Activated CD4-positive, alpha-beta memory T cell treated with anti-CD3 and anti-CD28 coated beads, Interleukin-2, amount 10 ng/mL, durations not matched to agents 7 days and 5 days (primary cell): ENCODE measurements at places on chromosomes 6 and 20.

- no peaks in the 10 kb centered on the region for H3K4me1 ChIP-seq
- peaks cover 23% of the 10 kb centered on the region for H3K27me3 ChIP-seq
- no peak for DNase-seq
- H3K36me3 ChIP-seq: no peaks in the 10 kb centered on the region
- no peak overlapping the region for H3K27ac ChIP-seq
Measured at GRCh38 chr20:46293084-46293483, 15.2 kb downstream of the CDH22 start.

- H3K27ac ChIP-seq: no peak overlapping the region
- peaks cover 4% of the 10 kb centered on the region for H3K36me3 ChIP-seq
- no peak for DNase-seq
- peak overlapping the region; percentile 50 for H3K4me3 ChIP-seq
Measured at GRCh38 chr6:128479048-128479666, 41.2 kb downstream of the PTPRK start.

DNA sequence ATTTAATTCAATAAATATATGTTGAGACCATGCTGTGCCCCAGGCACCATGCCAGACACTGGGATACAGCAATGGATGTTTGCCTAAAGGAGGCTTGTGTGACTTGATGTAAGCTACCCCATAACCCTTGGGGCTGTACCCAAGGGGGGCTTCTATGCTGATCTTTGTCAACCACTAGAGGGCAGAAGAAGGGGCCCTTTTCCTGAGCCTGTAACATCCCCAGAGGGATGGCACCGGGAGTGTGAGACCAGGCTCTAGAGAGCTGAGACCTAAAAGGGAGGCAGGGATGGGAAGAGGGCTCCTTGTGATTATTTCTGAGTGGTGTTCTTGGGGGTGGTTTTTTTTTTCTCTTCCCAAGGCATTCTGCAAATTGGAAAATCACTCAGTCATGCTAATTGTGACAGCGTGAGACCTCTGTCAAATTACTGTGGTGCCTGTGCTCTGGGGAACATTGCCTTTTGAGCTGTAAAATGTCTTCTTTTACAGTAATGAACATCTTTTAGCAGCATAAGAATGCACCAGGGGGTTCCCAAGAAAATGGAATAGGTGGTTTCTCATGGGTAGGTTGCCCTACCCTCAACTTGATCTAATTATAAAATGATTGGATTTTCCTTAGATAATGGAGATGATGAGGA lies 138.7 kb upstream of the SLC24A3 start:
- H3K4me3 ChIP-seq: no peak overlapping the region
- no peaks in the 10 kb centered on the region for H3K27me3 ChIP-seq
- H3K36me3 ChIP-seq: no peaks in the 10 kb centered on the region
- H3K4me1 ChIP-seq: no peaks in the 10 kb centered on the region

DNA sequence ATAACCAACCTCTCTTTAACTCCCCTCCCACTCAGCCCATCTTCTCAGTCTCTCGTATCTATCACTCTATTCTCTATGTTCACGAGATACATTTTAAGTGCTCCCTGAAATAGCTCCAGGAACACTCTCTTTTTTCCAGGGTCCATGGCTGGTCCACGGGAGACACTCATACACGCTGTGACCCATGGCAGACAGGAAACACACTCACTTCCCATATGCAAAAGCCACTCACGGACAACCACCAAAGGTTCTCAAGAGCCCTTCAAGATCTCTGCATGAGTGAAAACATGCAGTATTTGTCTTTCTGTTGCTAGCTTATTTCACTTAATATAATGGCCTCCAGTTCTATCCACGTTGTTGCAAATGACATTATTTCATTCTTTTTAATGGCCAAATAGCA lies 71.4 kb upstream of the PCSK2 start:
- no peak overlapping the region for H3K4me3 ChIP-seq
- H3K27me3 ChIP-seq: no peaks in the 10 kb centered on the region
- DNase-seq: no peak
- no peak overlapping the region for H3K27ac ChIP-seq
- H3K36me3 ChIP-seq: no peaks in the 10 kb centered on the region
- H3K4me1 ChIP-seq: no peaks in the 10 kb centered on the region

GRCh38 chr20:39112178-39112743 lies 150.1 kb downstream of the DHX35 start:
- H3K4me1 ChIP-seq: no peaks in the 10 kb centered on the region
- no peaks in the 10 kb centered on the region for H3K36me3 ChIP-seq
- no peak overlapping the region for H3K4me3 ChIP-seq
- H3K27ac ChIP-seq: no peak overlapping the region
- no peak for DNase-seq

GRCh38 chr6:156720691-156721685 lies 56.2 kb upstream of the ARID1B start:
- no peaks in the 10 kb centered on the region for H3K36me3 ChIP-seq
- H3K4me3 ChIP-seq: peak overlapping the region; percentile 10
- H3K27me3 ChIP-seq: peaks cover 1% of the 10 kb centered on the region
- DNase-seq: no peak
- H3K4me1 ChIP-seq: peaks cover 17% of the 10 kb centered on the region

DNA sequence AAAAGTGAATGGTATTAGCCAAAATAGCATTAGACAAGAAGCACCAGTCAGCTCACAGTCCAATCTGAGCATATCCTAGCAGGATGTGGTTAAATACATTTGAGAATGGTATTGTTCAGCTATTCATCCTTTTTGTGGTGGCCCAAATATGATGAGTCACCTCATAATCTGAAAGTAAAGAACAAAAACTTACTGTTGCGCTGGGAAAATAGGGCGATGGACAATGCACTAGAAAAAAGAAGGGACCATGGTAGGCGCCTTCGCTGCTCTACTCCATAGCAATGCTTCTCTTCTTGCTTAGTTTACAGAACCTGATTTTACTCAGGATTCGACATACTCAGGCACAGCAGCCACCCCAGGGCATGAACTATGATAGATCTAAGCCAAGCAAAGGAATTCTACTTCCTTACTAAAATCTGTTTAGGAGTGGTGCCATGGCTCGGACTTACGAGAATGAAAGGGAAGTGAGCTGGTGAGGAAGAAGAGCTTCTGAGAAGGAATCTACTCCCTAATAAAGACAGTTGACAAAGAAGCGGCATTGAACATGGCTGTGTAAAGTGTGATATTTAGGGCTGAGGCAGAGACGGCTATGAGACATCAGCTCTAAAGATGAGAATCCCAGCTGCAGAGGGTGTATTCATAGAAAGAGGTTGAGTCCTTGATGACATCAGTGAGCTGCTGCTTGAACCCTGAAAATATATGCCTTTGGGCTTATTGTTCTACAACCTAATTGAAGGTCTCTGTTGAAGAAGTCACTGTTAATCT lies 16.6 kb upstream of the FBXO9 start:
- peaks cover 11% of the 10 kb centered on the region for H3K36me3 ChIP-seq
- peak overlapping the region; percentile 58 for H3K4me3 ChIP-seq
- H3K27ac ChIP-seq: peak overlapping the region; percentile 63
- H3K4me1 ChIP-seq: peaks cover 26% of the 10 kb centered on the region
- DNase-seq: peak; percentile 21

DNA sequence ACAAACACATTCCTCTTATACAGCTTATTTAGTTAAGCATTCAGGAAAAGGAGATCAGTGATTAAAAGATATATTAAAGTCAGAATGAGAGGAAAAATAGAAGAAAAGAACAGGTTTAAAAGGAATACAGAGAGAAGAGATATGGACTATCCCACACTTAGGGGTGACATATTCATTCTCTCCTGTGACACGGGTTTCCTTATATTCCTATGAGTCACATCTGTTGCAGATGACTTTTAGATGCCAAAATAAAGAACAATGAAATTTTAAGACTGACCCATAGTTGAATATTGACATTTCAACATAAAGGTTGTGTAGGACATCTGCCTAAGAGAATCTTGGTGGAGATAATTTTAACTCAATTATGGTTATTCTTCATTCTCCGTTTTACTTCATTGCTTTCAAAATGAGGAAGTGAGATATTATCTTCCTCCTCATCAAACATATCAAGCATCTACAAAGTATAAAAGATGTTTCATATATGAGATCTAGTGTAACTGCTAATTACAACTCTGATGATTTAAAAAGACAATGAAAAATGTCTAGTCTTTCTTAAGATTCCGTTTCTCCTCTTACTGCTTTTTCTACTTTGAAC lies 1336.7 kb upstream of the CITED2 start:
- no peaks in the 10 kb centered on the region for H3K36me3 ChIP-seq
- H3K27me3 ChIP-seq: no peaks in the 10 kb centered on the region
- H3K4me3 ChIP-seq: no peak overlapping the region
- H3K27ac ChIP-seq: no peak overlapping the region

GRCh38 chr20:39623584-39624234 lies 661.6 kb downstream of the DHX35 start:
- H3K36me3 ChIP-seq: no peaks in the 10 kb centered on the region
- no peak overlapping the region for H3K27ac ChIP-seq
- DNase-seq: no peak
- H3K4me1 ChIP-seq: no peaks in the 10 kb centered on the region
- H3K27me3 ChIP-seq: no peaks in the 10 kb centered on the region

- peaks cover 5% of the 10 kb centered on the region for H3K27me3 ChIP-seq
- H3K36me3 ChIP-seq: no peaks in the 10 kb centered on the region
- no peaks in the 10 kb centered on the region for H3K4me1 ChIP-seq
- no peak for DNase-seq
Measured at GRCh38 chr6:13544454-13545186, 29.8 kb upstream of the SIRT5 start.

GRCh38 chr20:19944772-19945459 lies 72.2 kb upstream of the NAA20 start:
- DNase-seq: no peak
- no peak overlapping the region for H3K4me3 ChIP-seq
- peaks cover 11% of the 10 kb centered on the region for H3K4me1 ChIP-seq
- H3K27ac ChIP-seq: no peak overlapping the region

DNA sequence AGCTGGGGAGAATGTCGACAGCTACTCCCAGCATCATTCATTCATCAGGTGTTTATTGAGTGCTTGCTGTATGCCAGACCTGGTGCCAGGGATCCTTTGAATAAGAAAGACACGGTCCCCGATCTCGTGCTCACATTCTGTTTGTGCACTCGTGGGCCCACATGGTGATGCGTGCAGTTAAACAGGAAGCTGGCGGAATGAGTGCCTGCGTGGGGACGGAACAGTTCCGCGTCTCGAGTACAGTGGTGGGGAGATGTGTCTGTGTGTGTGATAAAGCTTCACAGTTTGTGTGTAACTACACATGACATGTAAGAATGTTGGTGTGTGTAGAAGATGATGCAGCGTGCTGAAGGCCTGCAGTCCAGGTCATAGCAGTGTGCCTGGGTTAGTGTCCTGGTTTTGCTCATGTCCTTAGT lies 6.5 kb downstream of the RBM38 start:
- peak; percentile 55 for DNase-seq
- H3K27ac ChIP-seq: peak overlapping the region; percentile 97
- H3K36me3 ChIP-seq: peaks cover 94% of the 10 kb centered on the region

GRCh38 chr6:127582777-127583462 lies 5.9 kb downstream of the C6orf58 start:
- H3K27me3 ChIP-seq: peaks cover 7% of the 10 kb centered on the region
- peaks cover 5% of the 10 kb centered on the region for H3K4me1 ChIP-seq
- DNase-seq: no peak
- no peak overlapping the region for H3K4me3 ChIP-seq

- H3K27ac ChIP-seq: no peak overlapping the region
- no peaks in the 10 kb centered on the region for H3K36me3 ChIP-seq
- peaks cover 11% of the 10 kb centered on the region for H3K4me1 ChIP-seq
- H3K27me3 ChIP-seq: peaks cover 69% of the 10 kb centered on the region
- no peak overlapping the region for H3K4me3 ChIP-seq
Measured at GRCh38 chr6:39086294-39086693, 28.7 kb downstream of the SAYSD1 start.

DNA sequence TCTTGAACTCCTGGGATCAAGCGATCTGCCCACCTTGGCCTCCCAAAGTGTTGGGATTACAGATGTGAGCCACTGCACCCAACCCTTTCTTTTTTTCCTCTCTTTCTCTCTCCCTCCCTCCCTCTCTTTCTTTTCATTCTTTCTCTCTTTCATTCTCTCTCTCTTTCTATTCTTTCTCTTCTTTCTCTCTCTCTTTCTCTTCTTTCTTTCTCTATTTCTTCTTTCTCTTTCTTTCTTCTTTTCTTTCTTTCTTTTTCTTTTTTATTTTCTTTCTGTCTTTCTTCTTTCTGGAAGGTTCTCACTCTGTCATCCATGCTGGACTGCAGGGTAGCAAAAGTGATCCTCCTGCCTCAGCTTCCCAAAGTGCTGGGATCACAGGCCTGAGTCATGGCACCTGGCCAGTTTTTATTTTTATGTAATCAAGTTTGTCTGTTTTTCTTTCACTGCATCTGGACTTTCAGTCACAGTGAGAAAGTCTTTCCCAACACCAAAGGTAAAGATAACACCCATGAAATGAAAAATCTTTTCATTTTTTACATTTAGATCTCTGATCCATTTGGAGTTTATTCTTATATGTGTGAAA lies 20.2 kb upstream of the BCLAF1 start:
- no peak overlapping the region for H3K4me3 ChIP-seq
- H3K27me3 ChIP-seq: peaks cover 8% of the 10 kb centered on the region

DNA sequence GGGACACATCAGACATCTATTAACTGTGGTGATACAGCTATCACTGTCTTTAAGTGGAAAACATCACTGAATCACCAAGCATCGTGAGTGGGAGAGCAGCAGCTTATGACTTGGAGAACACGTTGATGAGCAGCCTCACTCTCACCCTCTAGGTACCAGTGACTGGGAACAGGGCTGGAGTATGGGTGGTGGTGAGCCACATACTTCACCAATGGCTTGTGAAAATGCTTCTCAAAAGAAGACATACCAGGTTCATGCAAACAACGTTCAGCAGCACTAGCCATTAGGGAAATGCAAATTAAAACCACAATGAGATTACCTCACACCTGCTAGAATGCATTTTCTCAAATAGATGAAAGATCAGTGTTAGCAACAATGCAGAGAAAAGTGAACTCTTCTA lies 25.3 kb downstream of the SNX5 start:
- no peaks in the 10 kb centered on the region for H3K27me3 ChIP-seq
- peaks cover 33% of the 10 kb centered on the region for H3K4me1 ChIP-seq
- H3K27ac ChIP-seq: no peak overlapping the region
- H3K36me3 ChIP-seq: peaks cover 84% of the 10 kb centered on the region
- no peak for DNase-seq
- H3K4me3 ChIP-seq: no peak overlapping the region

DNA sequence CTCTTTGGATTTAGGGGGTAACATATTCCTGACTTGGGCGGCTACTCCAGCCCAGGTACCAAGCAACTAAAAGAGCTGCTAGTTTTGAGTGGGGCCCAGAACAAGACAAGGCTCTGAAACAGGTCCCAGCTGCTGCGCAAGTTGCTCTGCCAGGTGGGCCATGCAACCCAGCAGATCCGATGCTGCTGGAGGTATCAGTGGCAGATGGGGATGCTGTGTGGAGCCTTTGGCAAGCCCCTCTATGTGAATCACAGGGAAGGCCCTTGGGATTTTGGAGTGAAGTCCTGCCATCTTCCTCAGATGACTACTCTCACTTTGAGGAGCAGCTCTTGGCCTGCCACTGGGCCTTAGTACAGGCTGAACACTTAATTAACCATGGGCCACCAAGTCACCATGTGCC lies 43.7 kb upstream of the VSX1 start:
- H3K4me1 ChIP-seq: no peaks in the 10 kb centered on the region
- H3K27me3 ChIP-seq: peaks cover 8% of the 10 kb centered on the region
- no peak overlapping the region for H3K4me3 ChIP-seq
- DNase-seq: no peak

GRCh38 chr6:3297006-3297405 lies 38.3 kb downstream of the PSMG4 start:
- H3K36me3 ChIP-seq: no peaks in the 10 kb centered on the region
- H3K4me3 ChIP-seq: no peak overlapping the region
- no peaks in the 10 kb centered on the region for H3K4me1 ChIP-seq

- H3K4me3 ChIP-seq: no peak overlapping the region
- peaks cover 14% of the 10 kb centered on the region for H3K27me3 ChIP-seq
- no peak overlapping the region for H3K27ac ChIP-seq
- no peaks in the 10 kb centered on the region for H3K4me1 ChIP-seq
Measured at GRCh38 chr6:85421972-85422371, 27.9 kb upstream of the NT5E start.
